AG20443 (cell line): ENCODE measurements at places on chromosomes 7 and 10.

DNA sequence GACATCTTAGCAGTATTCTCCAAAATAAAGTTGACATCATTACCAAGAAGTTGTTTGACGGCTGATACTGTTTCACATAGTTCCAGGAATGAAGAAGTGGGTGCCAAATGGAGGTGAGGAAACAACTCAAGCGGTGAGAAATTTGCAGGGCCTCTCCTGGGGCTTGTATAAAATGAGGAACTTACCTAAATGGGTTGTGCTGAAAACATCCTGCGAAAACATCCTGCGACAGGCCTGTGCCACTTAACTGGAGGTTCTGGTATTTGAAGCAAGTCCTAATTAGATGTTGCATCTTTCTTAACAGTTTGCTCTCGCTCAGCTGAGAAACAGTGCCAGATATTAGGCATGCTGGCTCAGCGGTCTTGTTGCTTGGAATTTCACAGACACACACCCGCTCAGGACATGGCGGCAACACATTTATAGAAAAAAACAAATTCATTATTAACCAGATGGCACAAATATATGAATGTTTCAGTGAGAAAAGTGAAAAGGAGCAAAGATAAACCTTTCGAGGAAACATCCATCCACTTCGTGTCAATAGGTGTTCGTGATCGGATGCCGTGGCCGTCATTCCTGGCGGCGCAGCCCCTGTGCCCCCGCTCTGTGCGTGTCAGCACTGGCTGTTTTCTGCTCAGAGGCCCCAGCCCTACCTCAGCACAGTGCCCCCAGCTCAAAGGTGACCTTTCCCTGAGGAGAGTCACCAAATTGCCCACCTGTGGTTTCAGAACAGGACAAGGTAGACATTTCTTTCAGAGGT is 48.1 kb downstream of the CDC123 start:
- no peak for DNase-seq

DNA sequence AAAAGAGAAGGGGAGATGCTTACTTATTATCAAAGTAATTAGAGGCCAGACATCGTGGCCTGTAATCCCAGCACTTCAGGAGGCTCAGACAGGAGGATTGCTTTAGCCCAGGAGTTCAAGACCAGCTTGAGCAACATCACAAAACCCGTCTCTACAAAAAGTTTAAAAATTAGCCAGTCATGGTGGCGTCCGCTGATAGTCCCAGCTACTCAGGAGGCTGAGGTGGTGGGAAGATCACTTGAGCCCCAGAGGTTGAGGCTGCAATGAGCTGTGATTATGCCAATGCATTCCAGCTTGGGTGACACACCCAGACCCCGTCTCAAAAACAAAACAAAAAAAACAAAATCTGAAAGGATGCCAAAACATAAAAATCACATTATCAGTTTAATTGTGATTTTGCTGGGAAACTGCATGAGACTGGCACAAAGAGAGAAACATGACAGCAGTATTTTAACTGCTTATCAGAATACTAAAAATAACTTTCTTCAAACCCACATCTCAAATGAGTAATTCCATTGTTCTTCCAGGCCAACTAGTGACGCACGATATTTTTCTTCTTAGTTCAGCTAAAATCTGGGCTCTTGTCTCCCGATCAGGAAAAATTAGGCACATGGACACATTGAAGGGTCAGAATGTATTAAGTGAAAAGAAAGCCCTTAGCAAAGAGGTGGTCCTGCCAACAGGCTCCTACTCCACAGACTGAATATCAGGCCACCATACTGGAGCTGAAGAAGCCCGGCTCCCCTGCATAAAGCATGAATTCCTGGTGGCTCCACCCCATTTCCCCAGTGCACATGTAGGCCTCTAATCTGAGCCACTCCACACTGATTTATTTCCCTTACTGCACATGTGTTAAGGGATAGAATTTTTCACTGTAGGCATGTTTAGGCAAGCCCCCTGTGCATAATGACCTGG is 9.6 kb upstream of the CCM2 start:
- DNase-seq = peak; percentile 32

- no peak for DNase-seq
Measured at GRCh38 chr7:124034754-124035100, 1.9 kb upstream of the TMEM229A start.

DNA sequence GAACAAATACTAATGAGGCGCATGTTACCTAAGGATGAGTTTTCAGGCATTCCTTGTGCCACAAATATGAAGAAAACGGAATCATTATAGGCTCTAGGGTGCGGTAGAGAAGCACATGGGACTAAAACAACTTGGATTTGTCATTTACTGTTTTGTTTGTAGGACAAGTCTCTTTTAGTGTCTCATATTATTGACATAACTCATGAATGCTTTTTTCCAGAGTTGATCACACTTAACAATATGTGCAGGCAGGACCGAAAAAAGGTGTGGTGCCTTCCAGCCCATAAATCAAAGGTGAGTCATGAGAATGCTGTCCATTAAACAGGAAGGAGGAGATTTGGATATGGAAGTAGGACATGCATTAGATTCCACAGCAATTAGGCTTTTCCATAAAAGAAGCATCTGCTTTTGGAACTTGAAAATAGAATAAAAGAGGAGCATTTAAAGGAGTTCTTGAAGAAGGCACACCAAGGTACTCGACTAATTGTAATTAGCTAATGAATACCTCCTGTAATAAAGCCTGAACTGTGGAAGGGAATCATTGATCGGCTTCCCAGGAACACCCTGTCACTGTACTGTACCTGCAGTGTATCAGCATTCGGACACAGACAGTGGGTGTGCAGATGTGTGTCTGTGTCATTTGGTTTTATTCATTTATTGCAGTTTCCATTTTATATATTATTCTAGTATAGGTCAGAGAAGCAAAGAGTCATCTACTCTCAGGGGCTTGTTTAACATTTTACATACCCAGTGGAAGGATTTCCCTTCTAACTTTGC is 119.7 kb upstream of the KLF14 start:
- DNase-seq = peak; percentile 51

DNA sequence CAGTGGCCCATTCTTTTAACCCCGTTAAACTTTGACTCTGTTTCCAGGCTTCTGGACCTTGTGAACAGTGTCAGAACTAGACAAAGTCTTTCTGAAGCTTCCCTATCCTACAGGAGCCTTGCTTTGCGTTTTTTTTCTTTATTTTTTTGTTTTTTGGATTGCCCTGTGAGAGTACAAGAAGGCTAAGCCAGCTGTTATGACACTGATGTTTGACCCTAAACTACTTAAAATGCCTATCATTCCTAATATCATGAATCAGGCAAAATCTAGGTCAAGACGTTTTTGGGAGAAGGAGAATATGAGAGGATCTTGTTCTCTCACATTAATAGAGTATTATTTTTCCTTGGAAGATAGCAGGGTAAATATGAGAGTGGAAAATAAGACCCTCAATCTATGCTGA is 79.8 kb downstream of the EPDR1 start:
- peak; percentile 37 for DNase-seq

- no peak for DNase-seq
Measured at GRCh38 chr7:121196286-121196685, 132.5 kb upstream of the WNT16 start.

DNA sequence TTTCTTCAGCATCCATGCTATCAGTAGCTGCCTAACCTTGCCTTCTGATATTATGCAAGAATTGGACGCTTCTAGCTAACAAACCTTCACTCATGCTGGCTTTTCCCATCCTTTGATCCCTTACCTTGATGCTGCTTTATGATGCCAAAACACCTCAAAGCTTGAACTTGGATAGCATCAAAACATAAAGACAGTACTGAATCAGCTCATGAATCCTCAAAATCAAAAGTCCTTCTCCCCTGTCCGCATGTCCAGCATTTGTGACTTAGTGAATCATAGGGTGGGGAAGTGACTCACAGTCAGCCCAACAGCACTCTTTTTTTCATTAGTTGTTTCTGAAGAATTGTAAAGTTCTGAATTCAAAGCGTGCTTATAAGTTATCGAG is 89.5 kb upstream of the PIK3CG start:
- peak; percentile 72 for DNase-seq

- DNase-seq = no peak
Measured at GRCh38 chr10:58780476-58780875, 267.8 kb downstream of the BICC1 start.

GRCh38 chr7:15851201-15851600 is 164.7 kb upstream of the MEOX2 start:
- DNase-seq = peak; percentile 21

GRCh38 chr7:105985672-105986215 is 22.7 kb downstream of the CDHR3 start:
- DNase-seq = no peak

DNA sequence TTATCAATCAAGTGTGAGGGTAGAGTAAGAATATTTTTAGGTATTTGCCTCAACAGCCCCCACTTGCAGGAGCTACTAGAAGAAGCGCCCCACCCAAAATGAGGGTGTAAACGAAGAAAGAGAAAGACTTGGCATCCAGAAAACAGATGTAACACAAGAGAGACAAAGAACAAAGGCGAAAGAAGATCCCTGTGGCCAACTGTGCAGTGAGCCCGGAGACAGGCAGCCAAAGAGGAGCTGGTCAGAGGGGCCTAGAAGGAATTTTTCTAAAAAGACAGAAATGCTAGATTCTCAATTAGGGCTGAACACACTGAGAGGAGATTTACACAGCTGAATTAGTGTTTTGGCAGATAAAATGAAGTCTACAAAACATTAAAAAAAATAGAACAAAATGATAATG is 29.6 kb upstream of the EIF5AL1 start:
- DNase-seq = no peak

DNA sequence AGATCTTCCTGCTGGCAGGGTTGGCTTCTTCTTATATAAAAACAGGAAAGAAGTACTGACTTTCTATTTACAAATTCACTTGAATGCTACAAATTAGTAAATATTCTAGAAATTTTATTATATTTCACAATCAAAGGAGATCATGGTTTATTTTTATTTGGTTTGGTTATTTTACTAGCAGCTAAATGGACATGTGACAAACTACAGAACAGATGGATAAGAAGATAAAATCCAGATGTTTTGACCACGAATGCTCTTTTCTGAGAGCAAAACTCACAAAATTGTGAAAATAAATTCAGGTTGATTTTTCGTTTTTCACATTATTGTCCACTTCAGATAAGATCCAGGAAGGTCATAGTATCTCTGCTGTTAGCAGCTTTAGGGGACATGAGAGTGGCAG is 55.4 kb downstream of the CACNA2D1 start:
- no peak for DNase-seq

DNA sequence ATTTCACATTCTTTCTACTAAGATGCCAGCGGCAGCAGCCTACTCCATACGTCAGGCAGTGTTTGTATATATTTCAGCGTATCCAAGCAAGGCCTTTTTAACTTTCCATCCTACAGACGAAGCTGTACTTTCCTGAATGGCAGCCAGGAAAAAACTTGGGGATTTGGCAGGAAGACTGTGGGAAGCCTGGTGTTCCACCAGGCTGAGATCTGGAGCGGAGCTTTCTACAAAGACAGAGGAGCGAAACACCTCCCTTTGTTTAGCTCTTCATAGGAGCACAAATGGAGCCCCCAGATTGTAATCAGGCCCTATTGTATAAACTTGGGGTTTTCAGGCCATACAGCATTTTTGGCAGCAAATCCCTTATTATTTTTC is 143.8 kb downstream of the TES start:
- peak; percentile 37 for DNase-seq

DNA sequence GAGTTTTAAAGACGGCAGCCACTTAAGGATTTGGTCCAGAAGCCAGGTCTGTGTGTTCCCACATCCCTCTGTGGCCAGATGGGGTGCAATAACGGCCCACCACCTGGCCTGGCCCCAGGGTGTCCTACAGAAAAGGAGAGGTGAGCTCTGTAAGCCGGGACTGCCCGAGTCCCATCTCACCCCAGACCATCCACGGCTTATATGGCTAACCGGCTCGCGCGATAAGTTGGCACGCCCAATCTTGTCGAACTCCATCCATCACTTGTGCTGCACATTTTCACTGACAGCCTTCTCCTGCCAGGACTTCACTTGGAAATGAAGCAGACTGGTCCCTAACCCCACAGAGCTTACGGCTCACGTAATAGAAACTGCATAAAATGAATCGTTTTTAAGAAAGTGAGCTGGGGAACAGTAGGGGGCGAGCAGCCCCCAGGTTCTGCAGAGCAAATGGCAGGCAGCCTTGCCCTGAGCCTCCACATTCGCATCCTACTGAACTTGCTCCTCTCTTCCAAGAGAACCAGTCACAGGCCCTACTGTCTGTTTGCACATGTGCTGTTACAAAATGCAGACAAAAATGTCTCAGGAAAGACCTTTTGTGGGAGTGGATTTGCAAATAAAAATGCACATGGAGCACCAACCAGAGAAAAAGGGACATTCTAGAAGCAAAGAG is 98.2 kb downstream of the TNS3 start:
- no peak for DNase-seq

- no peak for DNase-seq
Measured at GRCh38 chr7:132861940-132862554, 219.8 kb downstream of the CHCHD3 start.

- DNase-seq = no peak
Measured at GRCh38 chr10:5068274-5068984, 25.8 kb upstream of the AKR1C3 start.

DNA sequence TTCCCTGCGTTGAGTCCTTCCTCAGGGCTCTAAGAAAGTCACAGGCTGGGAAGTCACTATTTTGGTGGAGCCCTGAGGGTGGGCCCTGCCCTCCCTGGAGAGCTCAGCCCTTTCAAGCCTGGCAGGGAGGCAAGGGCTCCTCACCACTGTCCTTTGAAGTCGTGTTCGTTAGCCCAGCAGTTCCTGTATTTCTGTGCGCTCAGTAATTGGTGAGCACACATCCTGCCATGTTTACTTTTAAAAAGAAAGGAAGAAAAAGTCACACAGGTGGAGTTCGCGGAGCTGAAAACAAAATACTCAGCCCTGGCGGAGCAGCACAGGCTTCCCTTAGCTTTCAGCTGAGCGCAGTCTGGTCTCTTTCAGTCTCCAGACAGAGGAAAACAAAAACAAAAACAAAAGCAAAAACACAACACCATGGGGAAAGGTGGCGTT is 37.1 kb downstream of the PRKCQ start:
- no peak for DNase-seq
